ENCODE measurements at places on chromosomes 16 and 17.

DNA sequence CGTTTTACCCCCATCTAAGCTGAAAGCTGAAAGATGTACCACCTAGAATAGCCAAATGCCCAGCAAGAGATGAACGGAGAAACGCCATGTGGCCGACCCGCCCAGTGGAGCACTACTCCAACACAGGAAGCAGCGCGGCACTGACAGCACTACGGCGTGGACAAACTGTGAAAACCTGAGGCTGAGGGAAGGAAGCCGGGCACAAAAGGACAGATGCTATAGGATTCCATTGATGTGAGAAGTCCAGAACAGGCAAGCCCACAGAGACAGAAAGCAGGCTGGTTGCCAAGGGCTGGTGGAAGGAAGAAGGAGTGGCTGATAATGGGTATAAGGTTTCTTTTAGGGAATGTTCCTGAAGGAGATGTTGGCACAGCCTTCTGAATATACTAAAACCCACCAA, 29.4 kb upstream of the SLC38A8 start:
- DNase-seq = no peak

DNA sequence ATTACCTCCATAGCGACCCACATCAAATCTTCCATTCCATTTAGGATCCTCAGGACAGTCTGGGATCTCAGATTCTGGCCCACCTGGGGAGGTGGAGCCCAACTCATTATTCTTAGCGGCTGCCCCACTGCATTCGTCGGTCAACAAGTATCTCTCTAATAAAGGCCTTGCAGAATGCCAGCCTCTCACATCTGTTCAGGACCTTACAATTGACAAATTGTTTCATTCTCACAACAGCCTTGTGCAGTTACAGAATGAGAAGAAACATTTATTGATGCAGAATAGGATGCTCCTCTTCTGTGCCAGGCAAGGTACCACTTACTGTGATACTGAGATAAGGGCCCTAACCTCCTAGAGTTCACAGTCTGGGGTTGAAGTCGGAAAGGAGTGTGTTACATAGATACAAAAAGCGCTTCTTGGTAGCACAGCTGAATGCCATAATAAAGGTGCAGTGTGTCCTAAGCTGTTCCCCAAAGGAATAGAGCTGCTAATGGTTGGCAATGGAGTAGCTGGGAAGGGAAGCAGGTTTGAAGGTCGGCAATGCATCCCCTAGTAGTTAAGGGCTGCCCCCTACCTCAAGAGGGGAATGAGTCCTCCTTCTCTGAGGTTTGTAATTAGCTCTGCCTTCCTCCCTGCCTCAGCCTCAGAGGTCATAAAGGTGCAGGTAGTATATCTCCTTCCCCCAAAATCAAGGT, 2.3 kb upstream of the MPP2 start:
- DNase-seq = no peak

DNA sequence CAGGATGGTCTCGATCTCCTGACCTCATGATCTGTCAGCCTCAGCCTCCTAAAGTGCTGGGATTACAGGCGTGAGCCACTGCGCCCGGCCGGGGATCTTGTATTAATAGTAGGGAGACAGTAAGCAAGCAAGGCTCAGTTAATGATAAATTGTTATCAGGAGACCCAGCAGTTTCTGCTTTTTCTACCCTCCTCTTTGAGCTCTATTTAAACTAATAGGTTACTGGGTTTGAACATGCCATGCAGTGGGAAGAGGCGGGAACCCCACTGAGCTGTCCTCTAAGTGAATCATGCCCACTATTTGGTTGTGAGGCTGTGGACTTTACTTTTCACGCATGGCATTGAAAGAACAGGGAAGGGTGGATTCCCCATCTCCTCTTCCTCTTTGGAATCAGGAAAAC, 223.9 kb downstream of the WWOX start:
- DNase-seq = no peak

GRCh38 chr16:19329932-19330331, 44.4 kb downstream of the CLEC19A start:
- DNase-seq = no peak

DNA sequence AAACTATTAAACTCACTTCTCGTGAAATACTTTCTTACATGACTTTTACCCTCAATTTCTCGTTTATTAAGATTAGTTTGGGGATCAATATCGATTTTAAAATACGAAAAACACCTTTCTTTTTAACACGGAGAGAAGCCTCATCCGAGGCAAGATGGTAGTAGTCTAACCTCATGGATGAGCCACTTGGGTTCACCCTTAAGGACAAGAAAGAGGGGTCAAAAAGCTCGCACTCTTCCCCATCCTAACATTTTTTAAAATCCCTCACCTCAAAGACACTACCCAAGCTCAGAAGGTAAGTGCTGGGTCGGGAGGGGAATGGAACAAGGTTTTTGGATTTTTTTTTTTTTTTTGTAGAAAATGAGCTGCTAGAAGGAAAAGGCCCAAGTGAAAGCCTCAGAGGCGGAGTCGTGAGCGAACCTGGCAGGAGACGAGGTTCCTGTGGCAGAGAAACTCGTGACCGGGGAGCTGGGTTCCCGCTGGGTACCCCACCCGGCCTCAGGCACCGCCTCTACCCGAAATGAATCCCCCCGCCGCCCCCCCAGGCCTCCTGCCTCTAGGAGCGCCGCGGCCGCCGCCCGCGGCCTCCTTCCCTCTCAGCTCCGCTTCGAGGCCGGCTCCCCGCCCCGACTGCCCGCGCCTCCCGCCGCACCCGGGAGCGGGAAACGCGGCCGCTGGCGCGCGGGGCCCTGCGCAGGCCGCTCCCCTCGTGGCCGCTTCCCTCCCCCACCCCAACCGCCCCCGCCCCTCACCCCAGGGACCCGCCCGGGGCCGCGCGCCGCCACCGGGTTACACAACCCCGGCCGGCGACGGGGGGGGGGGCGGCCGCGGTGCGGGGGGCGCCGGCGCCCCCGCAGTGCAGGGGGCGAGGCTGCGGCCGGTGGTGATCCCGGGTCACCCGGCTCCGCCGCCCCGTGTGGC, 1.6 kb downstream of the NUFIP2 start:
- DNase-seq = no peak

DNA sequence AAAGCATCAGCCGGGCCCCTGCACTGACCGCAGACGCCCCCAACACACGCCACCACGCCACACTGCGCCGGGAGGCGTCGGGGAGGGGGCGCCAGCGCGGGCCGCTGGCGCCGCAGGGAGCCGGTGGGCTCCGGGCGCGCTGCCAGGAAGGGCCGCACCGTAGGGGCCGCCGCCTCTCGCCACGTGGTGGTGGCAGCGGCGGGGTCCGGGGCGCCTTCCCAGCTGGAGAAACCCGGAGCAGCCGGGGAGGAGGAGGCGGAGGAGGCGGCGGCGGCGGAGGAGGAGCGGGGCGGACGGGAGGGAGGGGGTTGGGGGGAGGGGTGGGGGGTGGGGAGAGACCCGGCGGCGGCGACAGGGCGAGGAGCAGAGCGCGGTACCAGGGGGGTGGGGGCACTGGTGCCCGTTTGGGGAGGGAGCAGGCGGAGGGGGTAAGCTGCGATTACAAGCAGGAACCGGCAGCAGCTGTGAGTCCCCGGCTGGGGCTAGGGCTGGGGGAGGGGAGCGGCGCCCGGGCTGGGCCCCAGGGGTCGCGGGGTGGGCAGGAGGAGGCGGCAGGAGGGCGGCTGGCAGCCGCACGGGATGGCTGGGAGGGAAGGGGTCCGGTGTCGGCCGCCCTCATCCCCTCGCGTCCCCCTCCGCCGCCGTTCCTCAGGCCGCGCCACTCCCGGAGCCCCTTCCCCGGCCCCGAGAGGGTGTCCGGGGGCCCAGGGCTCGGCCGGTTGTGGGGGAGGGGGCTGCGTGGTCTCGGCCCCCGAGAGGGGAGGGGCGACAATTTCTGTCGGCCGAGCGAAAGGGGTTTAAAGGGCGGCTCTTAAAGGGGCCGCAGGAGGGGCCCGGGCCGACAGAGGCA, at the start of gene TBKBP1:
TBKBP1 (plus strand) TSS at position 431 of the 850 bp plus-strand sequence. CDS start 1,952 bp downstream, outside the sequence.
- DNase-seq = no peak

GRCh38 chr16:1133271-1133670, 19.6 kb upstream of the CACNA1H start:
- no peak for DNase-seq

- no peak for DNase-seq
Observed at GRCh38 chr17:69434164-69434579, 19.7 kb downstream of the MAP2K6 start.

- no peak for DNase-seq
Observed at GRCh38 chr17:10458701-10459100, 10.7 kb downstream of the MYH4 start.

DNA sequence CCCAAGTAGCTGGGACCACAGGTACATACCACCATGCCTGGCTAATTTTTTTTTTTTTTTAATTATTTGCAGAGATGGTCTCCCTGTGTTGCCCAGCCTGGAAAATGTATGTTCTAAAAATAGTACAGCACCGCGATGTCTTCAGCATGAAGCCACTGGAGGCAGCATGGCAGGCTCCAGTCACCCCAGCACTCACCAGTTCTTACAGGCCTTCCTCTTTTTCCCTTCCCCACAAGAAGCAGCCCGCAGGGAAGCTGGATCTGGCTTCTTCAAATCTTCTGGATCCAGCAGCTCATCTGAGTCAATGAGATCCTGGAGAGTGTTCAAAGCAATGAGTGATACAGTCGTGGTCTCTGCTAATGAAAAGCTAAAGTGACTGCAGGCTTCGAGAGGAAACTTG, 16.2 kb downstream of the CIAPIN1 start:
- DNase-seq = no peak

- no peak for DNase-seq
Observed at GRCh38 chr17:58398574-58399266, 18.6 kb downstream of the RNF43 start.

- DNase-seq = no peak
Observed at GRCh38 chr16:62853887-62854286, 817.6 kb upstream of the CDH8 start.

- no peak for DNase-seq
Observed at GRCh38 chr17:72774236-72774635, 318.3 kb downstream of the SLC39A11 start.

DNA sequence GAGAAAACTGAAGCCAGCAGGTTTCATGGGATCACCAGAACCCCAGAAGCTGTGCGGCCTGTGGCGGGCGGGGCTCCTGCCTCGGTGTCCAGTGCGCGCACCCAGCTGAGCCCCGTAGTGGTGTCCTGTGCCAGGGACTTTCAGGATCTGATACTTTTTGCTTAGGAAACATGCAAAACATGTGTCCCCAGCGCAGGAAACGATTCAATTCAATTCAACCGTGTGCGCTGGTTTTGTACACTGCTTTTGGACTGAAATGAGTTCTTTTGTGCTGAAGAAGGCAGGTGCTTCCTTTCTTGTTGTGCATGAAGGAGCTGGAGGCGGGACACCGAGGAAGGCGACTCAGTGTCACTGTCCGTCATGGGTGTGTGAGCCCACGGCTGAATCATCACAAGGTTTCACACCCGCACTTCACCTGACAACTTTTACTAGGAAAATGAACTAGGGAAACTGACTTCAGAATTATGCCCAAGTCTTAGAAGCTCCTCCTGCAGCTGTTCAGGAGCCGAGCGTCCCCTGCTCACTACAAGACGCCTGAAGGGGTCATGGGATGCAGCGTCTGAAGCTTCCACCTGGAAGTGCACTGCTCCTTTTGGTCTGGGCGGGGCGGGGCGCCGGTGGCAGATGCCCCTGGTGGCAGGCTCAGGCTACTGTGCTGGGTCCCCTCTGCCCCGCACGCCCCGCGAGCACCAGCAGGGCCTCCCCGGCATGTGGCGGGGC, 31.4 kb upstream of the ZNF750 start:
- DNase-seq = no peak

DNA sequence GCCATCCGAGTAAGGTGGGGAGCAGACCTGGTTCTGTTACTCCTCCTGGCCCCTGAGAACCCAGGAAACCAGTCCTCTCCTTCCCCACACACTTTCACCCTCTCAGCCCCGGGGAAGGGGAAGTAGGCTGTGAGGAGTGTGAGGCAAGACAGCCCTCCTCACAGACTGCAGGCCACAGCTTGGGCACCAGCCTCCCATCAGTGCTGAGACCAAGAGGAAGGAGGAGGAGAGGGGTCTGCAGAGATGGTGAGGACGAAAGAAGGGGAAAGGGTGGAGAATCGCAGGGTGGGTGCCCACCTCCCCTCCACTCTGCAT, 7.0 kb downstream of the G6PC3 start:
- DNase-seq = no peak

- DNase-seq = no peak
Observed at GRCh38 chr16:70396246-70396904, 42.5 kb downstream of the ST3GAL2 start.

DNA sequence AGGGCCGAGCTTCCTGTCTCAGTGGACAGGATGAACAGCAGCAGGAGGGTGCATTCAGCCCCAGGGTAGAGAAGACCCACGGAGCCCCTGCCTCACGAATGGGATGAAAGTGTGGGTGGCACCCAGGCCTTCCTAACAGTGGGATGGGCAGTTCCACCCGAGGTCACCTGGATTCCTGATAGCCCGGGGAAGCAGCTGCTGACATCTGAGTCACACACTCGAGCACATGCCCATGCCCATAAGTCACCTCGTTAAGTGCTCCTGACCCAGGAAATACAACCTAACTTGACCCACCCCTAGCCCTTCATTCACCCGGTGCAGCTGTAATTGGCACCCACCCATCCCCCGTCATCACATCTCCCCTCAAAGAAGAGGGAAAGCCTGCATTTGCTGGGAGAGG, 85.3 kb upstream of the FOXF1 start:
- DNase-seq = no peak

DNA sequence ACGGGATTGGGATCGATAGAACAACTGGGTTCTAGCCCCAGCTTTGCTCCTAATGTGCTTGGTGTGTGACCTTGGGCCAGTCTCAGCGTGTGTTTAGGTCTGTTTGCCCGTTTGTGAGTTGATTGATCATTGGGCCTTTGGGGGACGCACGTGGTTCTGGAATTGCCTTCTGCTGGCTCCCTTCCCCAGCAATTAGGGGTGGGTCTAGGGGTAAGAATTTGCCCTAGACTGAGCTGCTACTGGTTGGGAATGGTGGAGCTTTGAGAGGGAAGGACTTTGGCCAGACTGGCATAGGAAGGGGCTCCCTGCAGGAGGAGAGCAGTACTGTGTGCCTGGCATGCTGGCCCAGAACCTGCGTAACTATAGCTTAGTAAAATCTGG, 1.5 kb downstream of the SPNS2 start:
- no peak for DNase-seq

- no peak for DNase-seq
Observed at GRCh38 chr16:57255686-57256415, 10.8 kb downstream of the ARL2BP start.

All from AG09319 (cell line).